ENCODE measurements at places on chromosomes 1 and 21.

GRCh38 chr1:117632269-117633067, 26.6 kb downstream of the TENT5C start:
- no peak for DNase-seq

- no peak for DNase-seq
These were observed 39.8 kb downstream of the COL6A1 start for GRCh38 chr21:46021398-46021797.

- no peak for DNase-seq
These were observed 941 bp upstream of the IFI16 start for GRCh38 chr1:159008744-159009188.

GRCh38 chr1:43322506-43322905, 15.1 kb upstream of the MPL start:
- no peak for DNase-seq

- no peak for DNase-seq
These were observed 15.6 kb downstream of the SSX2IP start for GRCh38 chr1:84674705-84675104.

DNA sequence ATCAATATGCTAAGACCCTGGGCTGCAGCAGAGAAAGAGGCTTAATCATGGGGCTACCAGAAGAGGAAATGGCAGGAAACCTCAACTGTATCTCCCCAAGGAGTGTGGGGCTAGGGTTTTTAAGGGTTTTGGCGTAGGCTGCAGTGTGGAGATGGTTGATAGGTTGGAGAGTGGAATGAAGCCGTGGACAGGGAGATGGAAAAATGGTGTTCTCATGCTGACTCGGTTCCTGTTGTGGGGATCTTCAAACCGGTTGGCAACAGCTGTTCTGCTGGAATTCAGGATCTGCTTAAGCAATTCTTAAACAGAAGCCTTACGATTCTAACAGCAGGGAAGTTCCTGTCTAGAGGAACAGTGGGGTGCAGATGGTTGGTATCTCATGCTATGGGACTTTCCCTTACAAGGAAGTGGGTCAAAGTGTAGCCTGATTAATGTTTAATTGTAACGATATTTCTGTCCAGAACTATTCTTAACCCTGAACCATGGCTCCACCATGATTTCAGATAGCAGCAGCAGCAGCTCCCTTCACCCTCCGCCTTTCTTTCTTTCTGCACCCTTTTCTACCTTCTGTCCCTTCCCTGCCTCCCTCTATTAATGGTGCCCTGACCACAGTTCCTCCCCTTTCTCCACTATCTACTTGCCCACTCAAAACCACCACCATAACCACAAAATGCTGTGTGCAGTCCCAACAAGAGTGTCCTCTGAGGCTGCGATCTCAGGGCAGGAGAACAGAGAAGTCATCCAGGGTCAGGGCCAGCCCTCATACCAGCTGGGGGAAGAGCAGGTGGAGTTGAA, 30.8 kb downstream of the RSPH1 start:
- no peak for DNase-seq

DNA sequence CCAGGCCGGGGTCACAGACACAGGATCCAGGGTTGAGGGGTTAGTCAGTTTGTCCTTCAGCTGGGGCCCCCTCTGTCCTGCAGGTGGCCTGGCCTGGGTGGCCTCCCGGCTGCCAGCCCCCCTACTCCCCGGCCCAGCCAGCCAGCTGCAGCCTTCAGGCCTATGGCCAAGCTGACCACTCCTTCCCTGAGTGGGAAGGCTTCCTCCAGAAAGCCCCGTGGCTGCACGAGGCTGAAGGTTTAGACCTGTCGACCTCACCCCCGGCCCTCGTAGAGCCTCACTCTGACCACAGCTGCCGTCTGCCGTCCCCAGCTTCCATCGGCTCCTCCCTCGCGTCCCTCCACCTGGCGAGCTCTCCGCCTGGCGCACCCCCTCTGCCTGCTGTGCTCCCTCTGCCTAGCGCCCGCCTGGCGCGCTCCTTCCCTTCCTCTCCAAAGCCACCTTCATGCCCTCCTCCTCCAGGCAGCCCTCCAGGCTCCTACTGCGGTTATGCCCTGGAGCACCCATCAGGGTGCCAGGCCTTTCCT, 9.6 kb downstream of the TTLL10 start:
- no peak for DNase-seq

GRCh38 chr21:34333121-34333739, 30.6 kb upstream of the KCNE2 start:
- DNase-seq = no peak

GRCh38 chr1:55313903-55314302, 98.7 kb upstream of the USP24 start:
- DNase-seq = no peak

- DNase-seq = no peak
These were observed 74.2 kb downstream of the LRIG2 start for GRCh38 chr1:113147073-113147625.

DNA sequence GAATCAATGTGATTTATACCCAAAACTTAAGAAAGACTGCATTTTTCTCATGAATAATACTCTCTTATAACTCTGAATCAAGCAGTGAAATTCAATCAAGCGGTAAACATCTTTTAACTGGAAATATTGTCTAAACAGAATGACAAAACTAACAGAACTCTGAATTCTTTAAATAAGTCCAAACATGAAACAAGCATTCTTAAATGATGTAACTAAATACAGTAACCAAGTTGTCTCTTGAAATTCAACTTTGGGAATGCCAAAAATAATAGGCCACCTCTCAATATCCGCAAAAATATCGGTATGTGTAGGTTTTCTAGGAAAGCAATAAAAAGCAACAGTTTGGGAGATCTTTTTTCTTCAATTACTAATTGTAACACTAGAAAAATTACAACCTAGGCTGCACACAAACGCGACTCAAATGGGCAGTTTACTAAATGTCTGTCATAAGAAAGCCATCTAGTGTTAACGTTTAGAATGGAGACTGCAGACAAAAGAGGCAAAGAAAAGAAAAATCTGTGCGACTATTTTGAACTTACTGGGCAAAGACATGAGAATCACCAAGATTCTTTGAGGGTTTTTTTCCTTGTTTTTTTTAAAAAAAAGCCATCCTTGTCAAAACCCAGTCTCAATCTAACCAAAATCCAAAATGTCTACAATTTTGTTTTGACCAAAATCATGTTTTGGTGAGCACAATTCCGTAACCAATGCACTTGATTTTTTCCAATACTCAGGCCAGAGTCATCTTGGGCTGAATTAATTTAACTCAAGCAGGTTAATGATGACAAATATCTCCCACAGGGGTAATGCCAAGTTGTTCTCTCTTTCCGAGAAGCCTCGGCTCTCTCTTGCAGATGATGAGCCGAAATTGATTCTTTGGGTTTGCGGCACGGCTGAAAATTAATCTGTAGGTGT, 1.3 kb downstream of the SIPA1L2 start:
- DNase-seq = no peak

DNA sequence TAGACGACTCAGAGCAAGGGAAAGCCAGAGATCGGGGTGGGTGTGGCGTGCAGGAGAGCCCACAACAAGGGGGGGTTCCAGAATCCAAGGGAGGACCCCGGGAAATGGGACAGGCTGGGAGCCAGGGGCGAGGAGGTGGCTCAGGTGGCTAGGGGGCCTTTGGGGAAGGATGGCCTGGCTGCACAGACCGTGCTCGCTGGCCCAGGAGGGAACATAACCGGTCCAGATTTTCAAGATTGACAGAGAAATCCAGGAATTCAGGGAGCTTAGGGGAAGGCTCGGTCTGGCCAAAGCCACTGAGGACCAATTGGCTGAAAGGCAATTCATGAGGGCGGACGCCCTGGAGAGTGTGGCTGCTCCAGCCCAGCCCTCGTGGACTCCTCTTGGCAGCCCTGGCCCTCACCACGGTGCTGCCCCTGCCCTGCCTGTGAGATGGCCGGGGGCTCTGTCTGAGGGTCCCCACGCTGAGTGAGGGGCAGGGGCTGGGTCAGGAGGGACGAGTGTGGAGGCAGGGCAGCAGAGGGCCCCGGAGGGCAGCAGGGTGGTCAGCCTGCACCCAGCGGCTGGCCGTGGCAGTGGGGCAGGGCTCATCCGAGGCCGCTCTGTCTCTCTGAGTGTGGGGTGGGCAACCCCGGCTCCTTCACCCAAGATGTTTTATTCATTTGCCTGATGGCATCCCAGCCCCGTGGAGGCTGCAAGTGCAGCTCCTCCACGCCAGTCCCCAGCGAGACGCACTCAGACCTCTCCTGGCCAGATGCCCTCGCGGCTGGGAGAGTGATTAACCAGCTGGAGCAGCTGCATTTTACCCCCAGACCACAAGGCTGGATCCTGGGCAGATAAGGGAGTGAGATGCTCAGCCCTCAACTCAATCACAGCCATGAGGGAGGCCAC, 5.6 kb upstream of the LRRC3 start:
- DNase-seq = no peak

GRCh38 chr1:246121533-246121932, 385.5 kb downstream of the SMYD3 start:
- no peak for DNase-seq

GRCh38 chr1:54464477-54465146, 58.4 kb upstream of the SSBP3 start:
- no peak for DNase-seq

- DNase-seq = no peak
These were observed 41.8 kb upstream of the C1orf198 start for GRCh38 chr1:230909974-230910754.

DNA sequence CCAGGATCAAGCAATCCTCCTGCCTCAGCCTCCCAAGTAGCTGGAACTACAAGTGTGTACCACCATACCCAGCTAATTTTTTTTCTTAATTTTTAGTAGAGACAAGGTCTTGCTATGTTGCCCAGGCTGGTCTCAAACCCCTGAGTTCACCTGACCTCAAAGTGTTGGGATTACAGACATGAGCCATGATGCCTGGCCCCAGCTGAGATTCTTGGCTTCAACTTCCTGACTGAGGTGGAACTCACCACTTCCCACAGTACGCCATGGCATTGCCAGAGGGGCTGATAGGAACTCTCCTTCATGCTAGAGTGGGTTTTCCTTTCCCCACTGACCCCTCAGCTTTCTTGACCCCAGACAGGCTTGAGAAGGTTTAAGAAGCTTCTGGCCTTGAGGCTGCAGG, 251.0 kb upstream of the CSF3R start:
- no peak for DNase-seq

DNA sequence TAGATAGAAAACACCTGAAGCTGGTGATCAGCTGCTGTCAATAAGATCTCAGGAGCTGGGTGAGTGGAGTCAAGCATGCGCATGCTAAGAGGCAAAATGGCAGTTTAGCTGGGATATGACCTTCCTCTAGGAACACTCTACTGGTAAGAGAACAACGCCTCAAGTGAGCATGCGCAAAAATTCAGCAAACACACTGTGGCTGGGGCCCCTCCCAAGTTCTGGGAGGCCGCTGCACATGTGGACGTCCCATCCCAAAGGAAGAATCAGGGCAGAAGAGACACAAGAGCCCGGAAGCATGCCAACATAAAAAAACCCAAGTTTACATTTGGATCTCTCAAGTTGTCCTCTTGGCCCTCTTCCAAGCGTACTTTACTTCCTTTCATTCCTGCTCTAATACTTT, 126.3 kb upstream of the F3 start:
- DNase-seq = no peak

- DNase-seq = no peak
These were observed 814.4 kb upstream of the RGS18 start for GRCh38 chr1:191343816-191344215.

GRCh38 chr1:56515898-56516538, 63.3 kb downstream of the PLPP3 start:
- DNase-seq = no peak

DNA sequence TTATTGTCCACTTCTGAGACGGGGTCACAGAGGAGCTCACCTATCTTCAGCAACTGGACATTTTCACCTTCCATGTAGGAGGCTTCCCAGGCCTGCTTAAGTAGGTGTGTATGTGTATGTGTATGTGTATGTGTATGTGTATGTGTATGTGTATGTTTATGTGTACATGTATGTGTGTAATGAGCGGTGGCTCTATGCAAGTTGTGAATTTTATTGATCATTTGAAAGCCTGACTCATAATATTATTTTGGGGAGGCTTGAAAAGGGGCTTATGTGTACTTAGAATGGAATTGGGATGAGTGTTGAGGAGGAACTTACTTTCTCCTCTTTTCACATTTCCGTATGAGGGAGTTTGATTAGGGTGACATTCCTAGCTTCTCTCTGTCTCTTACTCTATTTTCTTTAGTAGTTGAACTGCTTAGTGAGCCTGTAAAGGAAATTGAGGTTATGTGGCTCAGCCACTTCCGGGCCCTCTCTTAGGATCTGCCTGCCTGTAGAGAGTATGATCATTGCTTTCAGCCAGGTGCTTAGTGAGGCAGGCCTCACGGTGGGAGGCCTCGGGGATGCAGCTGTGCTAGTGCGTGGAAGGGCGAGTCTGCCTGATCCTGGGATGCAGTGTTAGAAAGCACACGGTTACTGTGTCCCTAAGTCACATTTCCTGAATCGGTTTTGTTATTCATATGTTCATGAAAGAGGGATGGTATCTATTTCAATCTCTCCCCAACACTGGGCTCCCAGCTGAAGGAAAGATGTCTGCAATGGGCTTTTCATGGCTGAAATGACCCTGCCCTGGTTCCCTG, 61.0 kb downstream of the IER5 start:
- no peak for DNase-seq

- DNase-seq = no peak
These were observed 38.3 kb downstream of the RNF115 start for GRCh38 chr1:145785547-145785946.

- DNase-seq = no peak
These were observed 4.8 kb downstream of the DCAF8 start for GRCh38 chr1:160257411-160258015.

GRCh38 chr1:113109908-113110554, 37.0 kb downstream of the LRIG2 start:
- no peak for DNase-seq

DNA sequence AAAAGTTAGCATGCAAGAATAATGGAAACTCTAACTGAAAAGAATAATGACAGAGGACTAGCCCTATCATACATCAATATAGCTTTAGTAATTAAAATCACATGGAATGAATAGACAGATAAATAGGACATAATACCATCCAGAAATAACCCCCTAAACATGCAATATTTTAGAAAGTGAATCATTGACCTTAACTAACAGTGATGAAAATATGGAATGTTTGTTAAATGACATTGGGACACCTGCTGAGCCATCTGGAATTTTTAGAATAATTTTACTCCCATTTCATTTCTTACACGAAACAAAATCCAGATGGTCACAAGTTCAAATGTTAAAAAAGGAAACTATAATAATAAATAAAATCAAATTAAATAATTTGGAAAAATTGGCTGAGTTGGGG, 53.1 kb upstream of the FMO3 start:
- no peak for DNase-seq

DNA sequence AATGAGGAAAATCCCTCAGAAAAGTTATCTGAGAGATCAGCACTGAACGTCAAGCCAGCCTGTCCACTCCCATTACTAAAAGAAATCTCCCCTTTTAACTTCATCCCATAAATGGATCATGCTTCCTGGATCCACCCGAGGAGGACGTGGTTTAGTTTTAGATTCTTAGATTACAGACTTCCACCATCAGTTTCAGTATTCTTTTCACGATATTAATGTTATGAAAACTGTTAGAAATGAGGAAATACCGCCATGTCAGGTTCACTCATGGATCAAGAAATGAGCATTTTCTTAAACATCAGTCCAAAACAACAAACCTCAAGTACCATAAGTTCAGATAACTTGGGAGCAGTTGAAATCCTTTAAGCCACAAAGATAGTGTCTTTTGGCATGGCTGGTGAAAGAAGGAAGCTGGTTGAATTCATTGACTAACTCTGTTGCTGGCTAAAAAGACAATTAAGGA, 49.8 kb downstream of the NFIA start:
- no peak for DNase-seq

GRCh38 chr1:172823534-172823933, 164.6 kb downstream of the FASLG start:
- no peak for DNase-seq
